Activated naive CD4-positive, alpha-beta T cell treated with anti-CD3 and anti-CD28 coated beads for 36 hours (primary cell): ENCODE measurements at places on chromosomes 1 and 21.
A peak's percentile ranks its signal among the peaks of the same experiment; 100 is the strongest.

DNA sequence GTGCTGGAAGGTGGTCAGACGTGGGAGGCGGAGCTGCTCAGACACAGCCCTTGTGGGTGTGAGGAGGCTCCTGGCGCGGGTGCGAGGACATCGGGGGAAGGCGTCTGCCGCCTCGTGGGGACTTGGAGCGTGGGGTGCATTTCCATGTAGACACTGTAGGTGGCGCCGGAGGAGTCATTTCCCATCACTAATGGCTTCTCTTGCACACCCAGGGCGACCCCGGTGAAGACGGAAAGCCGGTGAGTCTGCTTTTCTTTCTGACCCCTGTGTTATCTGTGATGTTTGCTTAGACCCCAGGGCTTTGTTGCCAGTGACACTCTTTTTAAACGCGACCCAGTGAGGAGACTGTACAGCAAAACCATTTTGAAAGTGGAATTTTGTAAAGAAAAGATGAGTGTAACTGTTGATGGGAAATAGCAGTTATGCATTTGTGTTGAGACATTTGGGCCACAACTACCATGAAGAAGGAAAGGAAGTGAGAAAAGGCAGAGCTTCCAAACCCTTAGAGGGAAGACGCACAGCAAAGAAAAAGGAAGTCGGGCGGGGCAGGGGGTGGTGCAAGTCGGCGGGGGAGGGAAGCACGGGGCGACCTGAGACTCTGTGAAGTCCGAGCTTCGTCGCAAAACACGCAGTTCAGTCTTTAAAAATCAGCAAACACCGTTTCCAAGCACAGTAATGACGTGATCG is 64.0 kb downstream of the SLC19A1 start:
- DNase-seq: peak; percentile 90

DNA sequence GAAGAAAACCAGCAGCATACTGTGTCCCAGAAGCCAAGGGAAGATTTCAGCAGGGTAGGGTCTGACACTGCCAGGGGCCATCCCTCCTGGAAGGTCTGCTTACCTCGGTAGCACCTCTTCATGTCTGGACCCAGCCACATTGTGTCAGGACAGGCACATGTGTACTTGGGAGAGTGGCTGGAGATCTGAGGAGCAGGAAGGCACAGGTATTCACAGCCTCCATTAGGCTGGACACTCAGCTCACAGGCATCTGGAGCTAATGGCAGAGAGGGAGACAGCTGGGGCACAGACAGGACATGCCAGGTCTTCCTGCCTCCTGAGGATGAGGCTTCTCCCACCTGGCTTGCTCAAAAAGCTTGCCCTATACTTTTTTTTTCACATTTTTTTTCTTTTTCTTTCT is 19.9 kb upstream of the MAGOH start:
- DNase-seq: no peak

GRCh38 chr1:95386371-95386770 is 152.4 kb downstream of the RWDD3 start:
- no peak for DNase-seq

GRCh38 chr1:243923292-243924171 is 73.5 kb upstream of the AKT3 start:
- DNase-seq: no peak
